ENCODE measurements at places on chromosomes 7 and 10.
A peak's percentile ranks its signal among the peaks of the same experiment; 100 is the strongest.

- peak; percentile 86 for DNase-seq
These were observed 489 bp downstream of the MAP3K8 start for GRCh38 chr10:30434273-30435072.

DNA sequence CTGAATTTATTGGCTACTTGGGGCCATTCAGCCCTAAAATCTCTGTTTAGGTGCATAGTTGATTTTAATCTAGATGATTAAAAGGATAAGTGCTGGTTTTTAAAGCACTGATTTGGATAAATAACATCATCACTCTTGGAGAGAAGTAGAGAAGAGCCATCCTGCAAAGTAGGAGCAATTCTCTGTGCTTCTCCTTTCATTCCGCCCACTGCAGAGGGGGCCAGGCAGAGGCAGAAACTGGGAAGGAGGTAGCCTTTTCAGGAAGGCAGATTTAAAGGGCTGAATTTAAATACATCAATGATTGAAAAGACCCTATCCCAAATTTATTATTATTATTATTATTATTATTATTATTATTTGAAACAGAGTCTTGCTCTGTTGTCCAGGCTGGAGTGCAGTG is 14.1 kb downstream of the MAP3K8 start:
- no peak for DNase-seq

DNA sequence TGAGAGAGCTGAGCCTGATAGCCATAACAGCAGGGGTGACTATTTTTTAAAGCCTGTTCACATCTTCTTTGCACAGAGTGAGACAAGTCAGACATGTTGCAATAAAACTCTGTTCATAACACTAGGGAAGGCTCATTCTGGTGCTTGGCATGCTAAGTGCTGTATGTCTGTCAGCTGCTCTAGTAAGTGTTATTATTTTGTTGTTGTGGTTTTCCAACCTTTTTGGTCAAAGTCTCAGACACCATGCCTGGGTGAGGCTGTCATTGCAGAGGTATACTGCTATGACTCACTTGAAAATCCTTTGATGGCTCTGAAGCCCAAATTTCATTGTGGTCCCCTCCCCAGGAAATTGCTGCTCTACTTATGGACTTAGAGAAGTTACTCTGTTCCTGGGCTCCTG is 129.7 kb downstream of the ADRA2A start:
- DNase-seq: no peak

DNA sequence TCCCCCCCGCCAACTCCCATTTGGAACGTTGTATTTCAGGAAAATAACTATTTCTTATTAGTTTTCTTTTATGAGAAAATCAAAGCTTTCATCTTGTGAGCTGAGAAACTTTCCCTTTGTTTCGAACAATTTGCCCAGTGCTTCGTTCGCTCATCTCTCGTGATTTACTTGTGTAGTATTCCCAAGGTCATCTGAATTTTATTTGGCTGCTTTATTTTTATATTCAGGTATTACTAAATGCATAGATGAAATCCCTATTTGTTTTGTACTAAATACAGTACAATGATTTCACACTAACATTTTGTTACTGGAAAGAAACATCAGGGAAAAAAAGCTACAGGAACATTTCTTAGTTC is 12.0 kb upstream of the EBLN1 start:
- no peak for DNase-seq

- no peak for DNase-seq
These were observed 108.4 kb upstream of the ZMIZ1 start for GRCh38 chr10:78960316-78960800.

GRCh38 chr7:9691286-9691685 is 1257.9 kb downstream of the NXPH1 start:
- no peak for DNase-seq

DNA sequence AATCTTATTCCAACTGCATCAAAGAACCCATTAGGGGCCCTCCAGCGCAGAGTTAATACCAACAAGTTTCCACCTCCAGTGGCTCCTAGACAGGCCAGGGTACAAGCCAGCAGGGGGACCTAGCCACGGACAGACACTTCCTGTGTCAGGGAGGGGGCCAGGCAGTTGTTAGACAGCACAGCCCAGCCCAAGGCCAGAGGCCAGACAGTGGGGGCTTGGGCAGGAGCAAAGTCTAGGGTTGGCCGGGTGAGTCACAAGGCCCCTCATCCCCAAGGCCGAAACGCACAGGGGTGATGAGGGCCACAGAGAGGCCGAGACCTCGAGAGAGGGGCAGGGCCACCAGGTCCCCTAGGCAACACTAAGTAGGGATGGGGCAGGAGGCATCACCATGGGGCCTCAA is 19.3 kb upstream of the OPTN start:
- no peak for DNase-seq

DNA sequence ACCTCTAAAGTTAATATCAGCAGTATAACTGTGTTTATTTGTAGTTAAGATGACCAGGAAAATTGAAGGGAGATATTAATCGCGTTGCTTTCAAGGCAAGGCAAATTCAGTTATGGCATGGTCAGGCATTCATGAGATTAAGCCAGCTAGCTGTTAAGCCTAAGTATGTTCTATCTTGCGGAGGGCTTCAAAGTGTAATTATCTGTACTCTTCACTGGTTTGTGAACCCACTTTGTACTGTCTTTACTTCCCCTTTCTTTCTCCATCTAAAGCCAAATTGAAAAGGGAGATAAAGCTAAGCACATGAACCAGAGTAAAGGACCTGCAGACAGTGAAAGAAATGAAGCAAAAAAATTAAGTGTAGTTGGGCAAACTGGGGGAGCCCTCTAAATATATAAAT is 483.1 kb upstream of the NRP1 start:
- DNase-seq: peak; percentile 5

GRCh38 chr7:55510621-55511020 is 61.7 kb downstream of the VOPP1 start:
- no peak for DNase-seq

DNA sequence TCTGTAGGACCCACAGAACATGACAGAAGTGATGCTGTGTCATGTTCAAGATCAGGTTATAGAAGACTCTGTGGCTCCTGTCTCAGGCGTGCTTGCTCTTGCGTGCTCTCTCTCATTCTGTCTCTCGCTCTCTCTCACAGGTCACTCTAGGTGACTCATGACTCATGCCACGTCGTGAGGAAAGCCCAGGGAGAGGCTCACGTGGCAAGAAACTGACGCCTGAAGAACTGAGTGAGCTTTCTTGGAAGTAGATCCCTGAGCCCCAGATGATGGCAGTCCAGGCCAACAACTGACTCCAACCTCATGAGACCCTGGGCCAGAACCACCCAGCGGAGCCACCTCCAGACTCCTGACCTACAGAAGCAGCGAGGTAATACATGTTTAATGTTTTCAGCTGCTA is 103.3 kb downstream of the DNMBP start:
- no peak for DNase-seq

DNA sequence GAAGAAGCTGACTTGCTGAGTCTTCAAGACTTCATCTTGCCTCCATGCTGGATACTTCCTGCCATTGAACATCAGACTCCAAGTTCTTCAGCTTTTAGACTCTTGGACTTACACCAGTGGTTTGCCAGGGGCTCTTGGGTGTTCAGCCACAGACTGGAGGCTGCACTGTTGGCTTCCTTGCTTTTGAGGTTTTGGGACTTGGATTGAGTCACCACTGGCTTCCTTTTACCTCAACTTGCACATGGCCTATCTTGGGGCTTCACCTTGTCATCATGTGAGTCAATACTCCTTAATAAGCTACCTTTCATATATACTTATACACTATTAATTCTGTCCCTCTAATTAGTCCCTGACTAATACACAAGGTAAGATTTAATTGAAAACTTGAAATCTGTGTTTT is 361.7 kb upstream of the SEMA3C start:
- no peak for DNase-seq

DNA sequence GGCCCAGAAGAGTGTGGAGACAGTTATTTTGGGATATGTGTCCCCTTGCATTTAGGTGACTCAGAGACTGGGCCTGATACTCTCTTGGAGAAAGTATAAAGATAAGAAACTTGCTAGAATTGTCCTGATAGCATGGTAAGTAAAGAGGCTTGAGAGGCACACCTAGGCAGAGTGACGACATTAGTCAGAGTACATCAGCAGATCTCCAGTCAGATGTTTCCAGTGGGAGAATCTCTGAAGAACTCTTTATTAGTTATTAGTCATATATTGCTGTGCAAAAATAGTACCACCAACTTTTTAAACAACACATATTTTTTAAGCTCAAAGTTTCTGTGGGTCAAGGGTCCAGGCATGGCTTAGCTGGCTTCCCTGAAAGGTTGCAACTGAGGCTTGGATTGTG is 182.6 kb downstream of the NEBL start:
- DNase-seq: no peak

DNA sequence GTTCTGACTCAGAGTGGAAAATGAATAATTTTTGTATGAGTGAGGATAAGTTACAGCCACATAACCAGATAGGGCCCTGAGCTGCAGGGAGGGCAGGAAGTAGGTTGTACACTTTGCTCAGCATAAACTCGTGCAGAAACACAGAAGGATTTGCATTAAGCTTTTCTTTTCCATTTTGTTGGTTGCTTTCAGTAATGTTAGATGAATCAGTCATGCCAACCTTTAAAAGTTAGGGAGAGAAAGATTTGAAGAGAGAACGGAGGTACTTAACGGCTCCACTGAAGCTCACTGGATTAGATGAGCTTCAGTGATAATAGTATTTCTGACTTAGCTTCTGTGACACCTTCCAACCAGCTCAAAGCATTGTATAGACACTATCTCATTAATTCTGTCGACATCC is 348.1 kb downstream of the GATA3 start:
- DNase-seq: no peak

DNA sequence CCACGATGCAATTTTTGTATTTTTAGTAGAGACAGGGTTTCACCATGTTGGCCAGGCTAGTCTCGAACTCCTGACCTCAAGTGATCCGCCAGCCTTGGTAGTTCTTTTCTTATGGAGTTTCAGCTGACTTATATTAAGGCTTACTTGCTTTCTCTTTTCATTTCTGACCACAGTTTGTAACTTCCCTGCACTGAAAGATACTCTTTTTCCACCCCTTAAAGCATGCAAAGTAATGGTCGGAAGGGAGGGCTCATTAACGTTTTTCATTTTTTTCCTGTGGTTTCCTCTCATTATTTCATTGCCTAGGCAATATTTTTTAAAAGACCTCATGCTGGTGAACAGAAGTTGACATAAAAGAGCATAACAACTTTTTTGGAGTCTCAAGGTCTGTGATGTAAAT is 27.0 kb downstream of the ADRB1 start:
- no peak for DNase-seq

DNA sequence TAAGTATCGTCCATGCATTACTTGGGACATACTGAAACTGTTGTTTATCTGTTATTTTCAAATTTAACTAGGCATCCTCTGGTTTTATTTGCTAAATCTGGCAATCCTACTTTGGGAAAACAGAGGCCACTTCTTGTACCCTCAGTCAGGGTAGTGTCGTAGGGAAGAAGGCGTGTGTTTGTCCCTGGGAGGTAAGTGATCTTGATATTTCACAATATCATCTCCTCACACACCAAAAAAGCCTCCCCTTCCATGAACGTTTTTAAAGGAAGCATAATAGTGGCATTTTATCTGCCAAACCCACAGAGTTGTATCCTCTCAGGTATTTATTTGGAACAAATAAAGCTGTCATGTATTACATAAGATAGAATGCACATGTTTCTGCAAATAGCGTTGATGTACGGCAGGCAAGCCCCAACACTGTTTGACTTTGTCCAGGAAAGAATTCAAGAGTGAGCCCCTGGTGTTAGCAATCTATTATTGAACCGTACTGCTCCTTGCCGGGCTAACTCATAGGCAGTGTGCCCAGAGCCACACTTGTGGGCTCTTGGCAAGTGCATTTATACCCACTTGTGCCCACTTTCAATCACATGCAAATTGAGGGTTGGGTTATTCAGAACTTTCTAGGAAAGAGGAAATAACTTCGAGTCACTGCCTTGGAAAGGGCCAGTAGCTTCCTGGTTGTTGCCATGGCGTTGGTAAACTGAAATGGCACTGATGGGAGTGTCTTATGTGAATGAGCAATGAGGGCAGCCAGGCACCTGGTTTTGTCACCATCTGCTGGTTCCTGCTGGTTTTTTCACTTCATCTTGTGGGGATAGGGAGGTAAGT is 266.0 kb downstream of the USP6NL start:
- DNase-seq: peak; percentile 11

DNA sequence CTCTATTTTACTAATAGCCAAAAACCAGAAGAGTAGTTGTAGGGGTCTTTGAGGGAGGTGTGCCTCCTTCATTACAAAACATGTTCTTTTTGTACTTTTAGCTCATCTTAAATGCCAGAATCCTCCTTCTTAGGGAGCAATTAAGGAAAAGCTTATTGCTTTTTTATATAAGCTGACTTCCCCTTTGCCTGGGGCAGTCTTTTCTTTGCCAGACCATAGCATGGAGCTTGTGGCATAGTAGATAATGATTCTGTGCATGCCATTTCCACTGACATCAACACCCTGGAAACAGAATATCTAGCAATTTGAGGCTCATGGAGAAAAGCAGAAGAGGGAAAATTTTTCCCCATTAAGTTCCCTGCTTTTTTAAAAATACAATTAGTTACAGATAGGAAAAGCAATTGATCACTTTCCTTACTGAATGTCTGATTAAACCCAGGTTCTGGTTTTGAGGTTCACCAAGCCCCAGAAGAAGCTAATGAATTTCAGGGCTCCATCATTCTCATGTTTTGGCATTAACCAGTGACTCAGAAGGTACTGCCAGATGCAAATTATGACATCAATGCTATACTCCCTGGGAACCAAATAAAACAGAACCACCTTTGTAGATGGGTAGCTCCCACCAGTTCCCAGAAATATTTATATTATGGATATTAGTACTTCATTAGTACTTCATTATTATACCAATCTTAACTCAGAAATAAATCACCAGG is 410.6 kb downstream of the KCNMA1 start:
- no peak for DNase-seq

- DNase-seq: no peak
These were observed 166.3 kb downstream of the LCOR start for GRCh38 chr10:96998329-96998888.

DNA sequence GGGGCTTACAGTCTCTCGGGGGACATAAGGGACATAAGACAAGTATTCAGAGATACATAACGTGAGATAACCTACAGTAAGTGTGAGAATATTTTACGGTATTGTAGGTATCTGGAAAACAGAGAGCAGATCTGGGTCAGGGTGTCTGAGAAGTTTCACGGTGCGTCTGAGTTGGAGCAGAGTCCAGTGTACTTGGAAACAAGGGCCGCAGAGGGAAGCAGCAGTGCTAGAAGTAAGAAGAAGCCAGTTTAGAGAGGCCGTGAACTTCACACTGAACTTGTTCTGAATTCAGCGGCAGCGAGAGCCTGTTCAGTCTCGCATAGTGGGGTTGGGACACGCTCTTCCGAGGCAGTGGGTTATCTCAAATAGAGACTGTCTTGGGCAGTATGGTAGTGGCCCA is 85.5 kb downstream of the TAF3 start:
- DNase-seq: no peak

GRCh38 chr10:1625079-1625478 is 112.2 kb downstream of the ADARB2 start:
- no peak for DNase-seq

Measured in erythroblast (primary cell).